Renal pelvis (tissue), 12 donors: ENCODE measurements at places on chromosomes 1 and 21. TPM values are rescaled to one million over a fixed set of nuclear protein-coding genes. Genes with fewer than 3 reads are reported as not detected.
A peak's percentile ranks its signal among the peaks of the same experiment; 100 is the strongest.

GRCh38 chr1:217322834-217323233, 308.1 kb downstream of the GPATCH2 start:
- DNase-seq, result no peak

- DNase-seq, result peak; percentile 52
These were observed 430 bp downstream of the RBM15 start for GRCh38 chr1:110339407-110340206.

DNA sequence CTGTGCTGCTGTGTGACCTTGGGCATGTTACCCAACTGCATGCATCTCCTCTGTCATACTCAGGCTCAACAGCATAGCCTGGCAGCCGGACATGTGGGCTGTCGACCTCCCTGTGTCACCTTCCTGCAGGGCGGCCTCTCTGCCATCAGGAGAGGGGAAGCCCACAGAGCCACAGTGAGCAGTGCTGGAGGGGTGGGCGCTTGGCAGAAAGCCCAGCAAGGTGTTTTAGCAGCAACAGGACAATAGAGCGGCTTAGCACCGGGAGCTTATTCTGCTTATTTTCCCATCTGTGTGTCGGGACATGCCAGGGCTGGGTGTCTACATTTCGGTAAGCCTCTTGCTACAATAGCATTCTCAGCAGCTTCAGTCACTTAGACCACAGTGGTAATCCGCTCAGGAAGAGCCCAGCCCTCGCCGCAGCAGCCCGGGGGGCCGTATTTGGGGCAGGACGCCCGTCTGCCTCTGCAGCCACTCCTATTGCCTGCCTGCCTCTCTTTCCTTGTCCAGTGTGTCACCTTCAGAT, 22.8 kb upstream of the CDK18 start:
- no peak for DNase-seq

The TCHHL1 gene
- polyA plus RNA-seq, result not detected

The GPR153 gene
- 9.4 TPM for polyA plus RNA-seq

DNA sequence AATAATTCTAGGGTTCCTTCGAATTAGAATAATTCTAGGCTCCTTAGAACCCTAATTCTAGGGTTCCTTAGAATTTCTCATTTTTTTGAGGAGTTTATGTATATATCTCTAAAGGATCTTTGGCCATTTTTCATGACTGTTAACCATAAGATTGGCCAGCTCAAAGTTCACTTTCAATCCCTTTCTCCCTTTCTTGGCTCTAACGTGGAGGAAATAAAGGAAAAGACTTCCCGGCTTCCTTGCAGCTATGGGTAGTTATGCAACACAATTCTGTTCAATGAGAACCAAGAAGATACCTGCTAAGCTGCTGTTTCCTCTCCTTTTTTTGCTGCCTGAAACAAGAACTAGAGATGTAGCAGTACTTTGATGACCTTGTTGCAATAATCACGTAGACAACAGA, 27.2 kb downstream of the SLC35A3 start:
- DNase-seq, result no peak

DNA sequence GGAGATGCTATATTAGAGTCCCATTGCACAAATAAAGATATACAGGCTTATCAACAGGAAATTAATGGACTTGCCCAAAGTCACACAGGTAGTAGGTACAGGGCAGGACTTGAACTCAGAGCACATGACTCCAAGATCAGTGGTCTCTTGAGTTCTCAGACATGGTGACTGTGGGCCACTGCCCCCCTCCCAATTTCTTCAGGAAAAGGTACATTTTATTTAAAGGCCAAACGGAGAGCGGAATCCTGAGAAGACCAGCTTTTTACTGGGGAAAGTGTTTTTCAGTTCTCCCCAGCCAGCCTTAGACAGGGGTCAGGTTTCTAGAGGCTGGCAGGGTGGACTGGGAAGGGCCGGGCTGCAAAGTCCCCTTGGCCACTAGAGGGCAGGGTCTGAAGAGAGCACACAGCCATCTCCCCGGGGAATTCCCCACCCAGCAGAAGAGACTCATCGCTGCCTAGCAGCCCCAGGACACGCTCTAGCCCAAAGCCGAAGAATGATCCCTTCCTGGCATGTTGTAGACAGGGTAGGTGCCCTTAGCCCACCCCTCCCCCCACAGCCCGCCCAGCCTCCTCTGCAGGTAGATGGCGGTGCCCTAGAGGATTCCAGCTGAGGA, 29.7 kb downstream of the ACP6 start:
- peak; percentile 70 for DNase-seq

The HMCN1 gene
- polyA plus RNA-seq, result 51.2 TPM

The F5 gene
- polyA plus RNA-seq, result 5.3 TPM

DNA sequence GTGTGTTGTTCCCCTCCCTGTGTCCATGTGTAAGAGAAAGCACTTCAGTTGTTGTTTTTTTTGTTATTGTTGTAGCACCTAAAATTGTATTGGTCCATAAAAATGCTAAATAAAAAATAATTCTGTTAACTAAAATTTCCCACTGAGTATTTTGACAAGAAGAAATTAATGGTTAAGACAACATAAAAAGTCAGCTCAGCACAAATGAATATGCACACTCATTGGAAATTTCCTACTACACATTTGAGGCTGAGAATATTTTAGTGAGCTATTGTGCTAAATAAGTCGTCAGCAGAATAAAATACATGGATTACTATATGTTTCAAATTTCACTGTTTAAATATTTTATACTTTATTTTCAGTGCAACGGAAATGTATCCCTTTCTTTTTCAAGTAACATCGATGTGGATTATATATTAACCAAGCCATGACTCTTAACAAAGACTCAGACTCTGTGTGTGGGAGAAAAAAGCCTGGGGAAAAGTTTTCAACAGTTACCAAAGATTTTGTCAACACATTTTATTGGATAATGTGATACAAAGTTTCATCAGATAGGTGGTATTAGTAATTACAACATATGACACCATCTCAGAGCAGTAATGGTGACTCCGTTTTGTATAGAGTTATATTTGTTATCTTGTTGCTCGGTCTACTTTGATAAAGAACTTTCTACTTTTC, 63.4 kb downstream of the LYPLAL1 start:
- DNase-seq, result no peak

DNA sequence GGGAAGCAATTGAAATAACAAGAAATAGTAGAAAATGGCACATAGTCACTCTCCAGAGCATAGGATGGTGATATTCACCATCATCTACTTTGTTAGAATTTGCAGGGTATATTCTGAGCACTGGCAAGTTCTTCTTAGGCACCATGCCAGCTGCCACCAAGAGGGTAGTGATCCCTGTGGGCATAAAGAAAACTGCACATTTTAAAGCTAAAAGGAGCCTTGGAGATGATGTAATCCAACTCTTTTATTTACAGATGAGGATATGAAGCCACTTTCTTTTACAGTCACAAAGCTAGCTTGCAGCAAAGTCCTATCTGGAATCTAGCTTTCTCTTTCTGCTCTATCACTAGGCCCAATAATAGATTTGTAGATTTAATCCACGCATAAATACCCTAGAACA, 69.0 kb downstream of the PTGER3 start:
- no peak for DNase-seq

- no peak for DNase-seq
These were observed 8.7 kb downstream of the RNF223 start for GRCh38 chr1:1065265-1065939.

The TLCD4 gene
- 5.1 TPM for polyA plus RNA-seq

The ABCG1 gene
- polyA plus RNA-seq, result 7.6 TPM

DNA sequence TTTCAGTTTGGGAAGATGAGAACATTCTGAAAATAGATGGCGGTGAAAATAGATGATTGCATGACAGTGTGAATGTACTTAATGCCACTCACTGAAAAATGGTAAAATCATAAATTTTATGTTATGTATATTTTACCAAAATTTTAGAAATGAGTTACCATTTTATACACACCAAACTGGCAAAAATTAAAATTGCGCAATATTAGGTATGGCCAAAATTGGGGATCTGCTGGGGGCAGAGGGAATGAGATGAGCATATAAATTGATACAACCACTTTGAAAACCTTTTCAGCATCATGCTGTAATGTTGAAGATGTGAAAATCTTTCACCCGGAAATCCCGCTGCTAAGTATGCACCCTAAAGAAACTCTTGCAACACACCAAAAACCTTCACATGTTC, 10.8 kb upstream of the TMPRSS2 start:
- no peak for DNase-seq

DNA sequence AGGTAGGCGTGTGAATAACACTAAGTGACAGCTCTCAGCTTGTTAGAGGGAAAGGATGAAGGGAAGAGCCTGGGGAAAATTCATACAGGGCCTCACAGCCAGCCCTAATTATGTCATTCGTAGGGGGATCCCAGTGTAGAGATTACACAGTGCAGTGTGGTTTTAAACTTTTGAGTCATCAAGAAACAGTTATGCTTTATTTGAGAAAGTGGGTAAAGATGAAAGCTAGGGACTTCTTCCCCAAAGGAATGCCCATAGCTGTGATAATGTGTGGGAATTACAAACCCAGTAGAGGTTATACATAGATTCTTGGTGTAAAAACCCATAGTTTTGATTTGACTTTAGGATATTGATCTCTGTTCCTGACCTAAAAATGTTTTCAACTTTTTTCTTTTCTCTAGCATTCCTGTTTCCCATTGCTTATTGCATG, 1.9 kb downstream of the TTF2 start:
- DNase-seq, result no peak

DNA sequence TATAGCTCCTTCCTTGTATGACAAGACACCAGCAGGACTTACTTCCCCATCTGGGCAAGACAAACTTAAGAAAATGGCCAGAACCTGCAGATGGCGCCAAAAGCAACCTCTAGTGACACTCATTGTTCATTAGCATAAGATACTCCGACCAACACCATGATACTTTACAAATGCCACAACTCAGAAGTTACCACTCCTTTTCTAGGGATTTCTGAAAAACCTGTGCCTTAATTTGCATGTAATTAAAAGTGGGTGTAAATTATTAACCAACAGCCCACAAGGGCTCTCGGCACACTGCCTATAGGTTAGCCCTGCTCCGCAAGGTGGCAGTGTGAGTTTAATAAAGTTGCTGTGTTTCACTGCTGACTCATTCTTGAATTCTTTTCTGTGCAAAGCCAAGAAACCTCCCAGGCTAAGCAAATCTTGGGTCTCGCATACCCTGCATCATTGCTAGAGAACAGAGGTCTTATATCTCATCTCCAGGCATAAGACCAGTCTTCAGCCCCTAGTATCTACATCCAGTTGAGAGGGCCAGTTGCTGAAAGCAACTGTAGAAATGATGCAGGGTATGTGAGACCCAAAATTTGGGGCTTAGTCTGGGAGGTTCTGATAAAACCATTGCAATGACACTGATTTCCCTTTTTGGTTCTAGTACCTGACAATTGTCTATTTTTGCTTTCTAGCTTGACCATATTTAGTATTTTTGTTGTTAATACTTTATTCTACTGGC, 86.4 kb downstream of the FAF1 start:
- DNase-seq, result peak; percentile 24

GRCh38 chr1:171090604-171091003, at the start of gene FMO3:
Gene FMO3 (plus strand): TSS chr1:171090905. CDS start chr1:171092659, 1,754 bp downstream.
- no peak for DNase-seq

- DNase-seq, result peak; percentile 60
These were observed 184.6 kb upstream of the JUN start for GRCh38 chr1:58968360-58968952.

DNA sequence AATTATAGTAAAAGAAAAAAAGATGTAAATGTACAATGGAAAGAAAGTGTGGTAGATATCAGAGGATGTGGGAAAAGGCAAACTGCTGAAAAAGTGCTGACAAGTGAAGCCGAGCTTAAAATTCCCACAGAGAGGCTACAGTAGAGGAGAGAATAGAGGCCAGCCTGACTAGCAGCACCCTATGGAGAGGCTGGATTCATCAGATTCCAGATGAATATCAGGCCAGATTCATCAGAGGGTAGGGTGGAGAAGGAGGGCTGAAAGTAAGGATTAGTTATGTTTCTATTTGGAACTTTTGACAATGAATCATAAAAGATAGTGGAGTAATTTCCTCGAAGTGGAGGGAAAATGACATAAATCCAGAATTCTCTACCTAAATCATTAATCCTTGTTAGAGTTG, 60.4 kb upstream of the NEK7 start:
- no peak for DNase-seq

The DNAH14 gene
- polyA plus RNA-seq, result 19.0 TPM

The CYP4Z1 gene
- 0.30 TPM for polyA plus RNA-seq

The NPR1 gene
- 77.7 TPM for polyA plus RNA-seq

GRCh38 chr1:27634985-27635367, at the start of gene FGR:
Gene FGR (minus strand): TSS chr1:27635185. CDS start chr1:27623916, 11,269 bp downstream.
- no peak for DNase-seq

The GPX7 gene
- 88.6 TPM for polyA plus RNA-seq

The KIAA1614 gene
- polyA plus RNA-seq, result 9.2 TPM

DNA sequence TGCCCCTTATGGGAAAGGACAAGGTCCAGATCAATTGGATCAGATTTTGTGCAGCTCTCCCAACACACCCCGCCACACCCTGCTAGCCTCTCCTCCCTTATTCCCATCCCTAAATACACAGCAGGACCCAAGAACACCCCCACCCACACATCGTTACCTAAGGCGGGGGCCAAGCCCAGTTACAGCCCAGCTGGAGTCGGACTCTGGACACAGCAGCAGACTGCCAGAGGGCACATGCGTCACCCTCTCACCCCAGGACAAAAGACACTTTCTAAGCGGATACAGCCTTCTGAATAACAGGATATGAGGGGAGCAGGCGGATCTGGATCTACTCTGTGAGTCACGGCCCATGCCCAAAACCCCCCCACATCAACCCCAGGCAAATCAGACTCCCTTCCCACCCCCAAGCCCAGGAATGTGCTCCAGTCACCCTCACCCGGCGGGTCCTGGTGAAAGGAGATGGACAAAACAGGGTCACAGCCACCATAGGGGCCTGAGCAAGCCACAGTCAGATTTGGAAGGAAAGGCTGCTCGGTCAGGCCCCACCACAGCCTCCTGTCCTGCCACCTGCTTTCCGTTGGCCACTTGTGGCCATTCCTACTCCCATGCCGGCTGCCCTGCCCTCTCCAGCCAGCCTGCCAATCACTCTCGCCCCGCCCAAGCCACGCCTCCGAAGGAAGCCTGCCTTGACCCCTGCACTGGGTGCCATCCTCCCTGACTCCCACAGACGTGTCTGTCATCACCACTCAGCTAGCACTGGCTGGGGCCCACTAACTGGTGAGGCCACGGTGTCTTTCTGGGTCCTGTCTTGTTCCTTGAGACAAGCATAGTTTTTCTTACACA, 4.0 kb downstream of the S100A16 start:
- DNase-seq, result peak; percentile 60

DNA sequence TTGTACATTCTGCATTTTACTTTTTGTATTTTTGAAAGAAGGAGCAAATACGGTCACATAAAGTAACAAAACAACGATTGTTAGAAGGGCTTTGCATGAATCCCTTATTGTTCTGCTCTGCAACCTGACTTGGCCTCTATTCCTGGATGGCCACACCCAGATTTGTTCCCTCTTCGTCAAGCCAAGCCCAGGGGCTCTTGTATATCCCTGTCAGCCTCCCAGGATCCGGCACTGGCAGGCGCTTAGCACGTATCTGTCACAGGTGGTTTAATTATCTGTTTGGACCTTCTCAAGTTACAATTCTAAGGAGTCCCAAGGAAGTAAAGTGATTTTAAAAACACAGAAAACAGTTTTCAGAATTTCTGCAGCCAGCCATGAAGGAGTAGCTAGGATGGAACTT, 28.0 kb downstream of the CRYAA start:
- no peak for DNase-seq
